Endothelial cell of umbilical vein (primary cell): ENCODE measurements at places on chromosomes 5 and 9. TPM values are rescaled to one million over a fixed set of nuclear protein-coding genes. Genes with fewer than 3 reads are reported as not detected.

DNA sequence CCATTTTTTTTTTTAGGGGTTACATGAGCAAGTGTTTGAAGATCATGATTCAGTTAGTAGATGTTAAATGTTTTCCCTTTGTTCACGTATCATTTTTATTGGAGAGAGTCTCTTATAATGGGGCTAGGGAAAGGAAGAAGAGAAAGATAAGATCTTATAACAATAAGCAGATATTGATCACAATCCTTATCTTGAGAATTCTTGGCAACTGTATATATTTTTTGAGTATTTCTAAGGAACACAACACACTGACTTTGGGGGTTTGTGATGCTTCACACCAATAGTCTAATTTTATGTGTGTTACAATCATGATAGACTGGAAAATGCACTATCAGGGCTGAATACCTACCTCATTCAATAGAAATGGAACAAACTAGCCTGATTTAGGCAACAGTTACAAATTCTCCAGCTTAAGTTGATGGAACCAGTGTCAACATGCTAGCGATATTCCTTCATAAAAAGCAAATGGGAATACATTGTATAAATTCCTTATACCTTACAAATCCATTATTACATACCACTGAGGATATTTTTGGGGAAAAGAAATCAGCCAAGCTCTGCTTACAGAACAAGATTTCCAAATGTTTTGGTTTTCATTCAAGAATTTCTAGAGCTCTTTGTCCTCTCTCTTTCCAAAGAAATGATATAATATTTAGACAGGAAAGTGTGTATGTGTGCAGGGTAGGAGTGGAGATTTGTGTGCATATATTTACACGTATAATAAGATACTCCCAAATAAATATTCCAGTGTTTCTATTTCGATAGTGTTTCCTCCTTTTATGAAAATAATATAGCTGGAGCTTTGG, 41.5 kb downstream of the SVEP1 start:
- H3K4me1 ChIP-seq: no peaks in the 10 kb centered on the region
- no peaks in the 10 kb centered on the region for H3K27me3 ChIP-seq
- no peak for DNase-seq
- H3K4me3 ChIP-seq: no peak overlapping the region

DNA sequence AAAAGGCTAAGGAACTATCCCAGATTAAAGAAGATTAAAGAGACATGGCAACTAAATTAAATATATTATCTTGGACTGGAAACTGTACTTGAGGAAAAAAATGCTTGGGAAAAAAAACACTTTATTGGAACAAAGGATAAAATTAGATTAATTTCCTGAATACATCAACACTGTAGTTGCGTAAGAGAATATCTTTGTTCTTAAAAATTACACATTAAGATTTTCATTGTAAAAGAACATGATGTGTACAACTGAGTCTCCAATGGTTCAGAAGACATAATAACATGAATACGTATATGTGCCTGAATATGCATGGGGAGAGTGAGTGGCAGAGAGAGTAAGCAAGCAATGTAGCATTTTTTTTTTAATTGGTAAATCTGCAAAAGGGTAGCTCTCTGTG, 2.8 kb downstream of the AP3B1 start:
- H3K36me3 ChIP-seq: no peaks in the 10 kb centered on the region
- DNase-seq: no peak
- H3K27ac ChIP-seq: no peak overlapping the region
- peaks cover 31% of the 10 kb centered on the region for H3K4me1 ChIP-seq
- no peak overlapping the region for H3K4me3 ChIP-seq

DNA sequence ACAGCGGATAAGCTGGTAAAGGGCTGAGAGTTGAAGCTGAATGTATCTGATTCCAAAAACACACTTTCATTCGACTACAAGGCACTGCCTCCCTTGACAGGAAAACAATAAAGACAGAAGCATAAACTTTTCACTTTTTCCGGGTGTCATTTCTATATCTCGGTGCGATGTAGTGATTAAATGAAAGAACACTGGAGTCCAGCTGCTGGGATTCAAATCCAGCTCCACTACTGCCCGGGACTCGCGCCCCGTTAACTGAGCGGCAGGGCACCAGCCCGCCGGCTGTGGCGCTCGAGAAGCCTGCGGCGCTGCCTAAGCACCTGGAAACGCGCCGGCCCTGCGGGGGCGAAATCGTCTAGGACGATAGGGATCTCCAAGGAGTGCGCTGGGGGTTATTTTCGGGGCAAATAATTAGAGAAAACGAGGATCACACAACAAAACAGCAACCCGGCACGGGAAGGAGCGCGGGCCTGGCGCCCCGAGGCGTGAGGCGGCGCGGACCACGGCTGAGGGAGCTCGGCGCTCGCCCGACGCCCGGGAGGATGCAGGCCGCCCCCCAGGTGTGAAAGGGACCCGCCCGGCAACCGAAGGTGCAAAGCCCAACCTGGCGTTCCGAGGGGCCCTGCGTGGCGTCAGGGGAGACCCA, 837 bp downstream of the UIMC1 start:
- peaks cover 16% of the 10 kb centered on the region for H3K4me1 ChIP-seq
- peak overlapping the region; percentile 77 for H3K4me3 ChIP-seq
- H3K27me3 ChIP-seq: no peaks in the 10 kb centered on the region
- H3K27ac ChIP-seq: peak overlapping the region; percentile 73
- no peaks in the 10 kb centered on the region for H3K36me3 ChIP-seq
- DNase-seq: peak; percentile 79

DNA sequence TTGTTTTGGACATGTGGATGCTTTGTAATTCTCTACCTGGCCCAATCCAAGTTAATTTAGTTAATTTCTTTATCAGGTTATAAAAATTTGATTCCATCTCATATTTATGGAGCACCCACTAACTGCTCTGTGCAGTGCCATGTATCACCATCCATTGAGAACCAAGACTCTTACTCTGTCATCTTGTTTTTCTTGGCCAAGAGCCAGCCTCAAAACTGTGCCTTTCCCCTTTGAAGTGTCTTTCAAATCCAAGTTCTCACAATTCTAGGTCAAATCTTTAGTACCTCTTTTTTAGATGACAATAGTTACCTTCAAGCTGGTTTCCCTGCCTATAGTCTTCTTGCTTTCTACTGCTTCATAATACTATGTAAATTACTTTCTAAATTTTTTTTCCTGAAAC, 3.2 kb downstream of the COMMD10 start:
- peaks cover 9% of the 10 kb centered on the region for H3K36me3 ChIP-seq
- peaks cover 11% of the 10 kb centered on the region for H3K4me1 ChIP-seq
- no peak overlapping the region for H3K4me3 ChIP-seq
- no peak for DNase-seq
- no peak overlapping the region for H3K27ac ChIP-seq

The ACTBL2 gene
- polyA plus RNA-seq: 0.03 and 0.08 TPM in 2 replicates

The HCN1 gene
- polyA plus RNA-seq: not detected in 2 replicates

GRCh38 chr5:158267228-158267627, 408.3 kb upstream of the CLINT1 start:
- H3K27ac ChIP-seq: no peak overlapping the region
- no peaks in the 10 kb centered on the region for H3K27me3 ChIP-seq
- no peaks in the 10 kb centered on the region for H3K36me3 ChIP-seq
- no peak for DNase-seq
- no peak overlapping the region for H3K4me3 ChIP-seq
- no peaks in the 10 kb centered on the region for H3K4me1 ChIP-seq

DNA sequence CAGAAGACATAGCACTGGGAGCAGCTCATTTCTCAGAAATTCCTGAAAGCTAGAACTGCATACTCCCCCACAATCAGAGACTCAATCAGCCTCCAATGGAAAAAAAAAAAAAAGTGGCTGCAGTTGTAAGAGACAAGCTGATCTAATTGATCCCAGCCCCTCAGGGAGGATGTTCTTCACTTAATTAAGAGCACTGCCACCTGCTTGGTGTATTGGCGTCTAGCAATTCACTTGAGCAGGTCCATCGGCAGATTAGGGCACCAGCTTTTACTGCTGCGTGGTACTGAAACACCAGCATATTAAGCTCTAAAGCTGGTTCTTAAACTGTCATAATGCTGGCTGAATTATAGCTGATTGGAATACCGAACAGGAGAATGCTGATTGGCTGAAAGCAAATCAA, 1890.1 kb upstream of the WWC1 start:
- H3K4me1 ChIP-seq: no peaks in the 10 kb centered on the region
- H3K27ac ChIP-seq: no peak overlapping the region
- H3K4me3 ChIP-seq: no peak overlapping the region
- no peaks in the 10 kb centered on the region for H3K27me3 ChIP-seq
- H3K36me3 ChIP-seq: no peaks in the 10 kb centered on the region

DNA sequence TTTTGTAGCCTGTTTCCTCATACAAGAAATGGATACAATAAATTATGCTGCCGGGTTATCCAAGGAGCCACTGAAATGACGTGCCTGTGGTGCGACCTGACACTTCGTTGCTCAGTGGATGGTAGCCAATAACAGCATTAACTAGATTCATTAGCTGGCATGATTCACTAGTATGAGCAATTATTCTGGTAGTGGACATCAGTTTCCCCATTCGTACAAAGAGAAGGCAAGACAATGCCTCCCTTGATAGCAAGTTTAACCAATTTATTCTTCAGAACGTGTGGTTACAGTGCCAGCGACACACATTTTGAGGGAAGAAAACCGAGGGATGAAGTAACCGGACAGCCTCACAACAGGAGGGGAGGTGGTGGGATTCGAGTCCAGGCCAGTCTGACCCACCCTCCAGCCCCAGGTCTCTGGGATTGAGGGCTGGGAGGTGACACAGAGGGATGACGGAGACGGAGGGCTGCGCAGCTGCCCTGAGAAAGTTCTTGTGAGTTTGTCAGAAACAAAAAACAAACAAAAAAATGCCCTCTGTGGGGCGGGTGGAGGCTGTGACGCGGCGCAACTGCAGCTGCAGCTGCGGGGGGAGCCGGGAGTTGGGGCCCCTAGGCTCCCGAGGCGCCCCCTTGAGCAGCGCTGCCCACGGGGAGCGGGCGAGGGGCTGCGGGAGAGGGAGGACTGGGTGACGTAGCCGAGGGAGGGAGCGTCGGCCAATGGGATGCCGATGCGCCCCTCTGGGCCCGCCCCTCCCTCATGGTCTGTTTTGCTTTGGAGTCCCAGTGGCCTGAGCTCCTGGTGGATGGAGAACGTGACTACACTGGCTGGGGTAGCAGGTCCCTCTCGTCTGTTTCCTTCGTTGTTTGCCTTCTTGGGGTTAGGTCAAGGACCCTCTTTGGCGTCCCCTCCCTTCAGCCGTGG, 10.9 kb downstream of the LHX2 start:
- no peak for DNase-seq
- no peaks in the 10 kb centered on the region for H3K4me1 ChIP-seq
- peaks cover 70% of the 10 kb centered on the region for H3K27me3 ChIP-seq
- no peak overlapping the region for H3K27ac ChIP-seq
- no peak overlapping the region for H3K4me3 ChIP-seq

DNA sequence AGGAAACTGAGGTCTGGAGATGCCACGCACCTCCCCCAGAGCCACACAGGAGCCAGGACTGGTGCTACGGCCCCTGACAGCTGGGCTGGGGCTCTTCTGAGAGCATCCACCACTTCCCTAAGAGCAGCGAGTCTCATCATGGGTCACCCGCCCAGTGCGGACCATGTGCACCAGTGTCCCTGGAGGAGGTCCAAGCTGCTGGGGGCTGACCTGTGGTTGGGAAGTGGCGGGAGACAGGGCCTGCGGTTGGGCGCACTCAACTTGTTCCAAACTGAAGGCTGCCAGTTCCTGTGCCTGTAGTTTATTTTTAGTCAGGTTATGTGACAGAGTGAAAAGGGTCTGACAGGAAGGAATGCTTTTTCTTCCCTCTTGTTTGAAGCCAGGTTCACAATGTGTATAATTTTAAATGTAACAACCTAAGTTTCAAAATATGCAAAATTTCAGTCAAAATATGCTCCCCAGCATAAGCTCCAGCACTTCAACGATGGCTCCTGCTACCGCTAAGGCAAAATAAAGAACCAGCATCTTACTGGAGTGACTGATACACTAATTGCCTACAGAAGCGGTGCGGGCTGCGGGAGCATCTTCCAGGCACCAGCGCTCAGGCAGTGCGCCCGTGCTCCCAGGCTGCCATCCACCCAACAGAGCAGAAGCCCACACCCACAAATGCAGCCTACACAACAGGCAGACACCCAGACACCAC, 14.8 kb downstream of the BARHL1 start:
- H3K27ac ChIP-seq: no peak overlapping the region
- no peaks in the 10 kb centered on the region for H3K36me3 ChIP-seq
- no peak for DNase-seq
- H3K4me1 ChIP-seq: no peaks in the 10 kb centered on the region

GRCh38 chr5:145378226-145378625, 456.9 kb downstream of the PRELID2 start:
- no peak overlapping the region for H3K27ac ChIP-seq
- no peaks in the 10 kb centered on the region for H3K36me3 ChIP-seq
- DNase-seq: no peak
- H3K4me3 ChIP-seq: no peak overlapping the region
- no peaks in the 10 kb centered on the region for H3K4me1 ChIP-seq

The TAS2R1 gene
- polyA plus RNA-seq: not detected in 2 replicates

GRCh38 chr5:10480237-10480985, 38.7 kb downstream of the ROPN1L start:
- H3K36me3 ChIP-seq: no peaks in the 10 kb centered on the region
- H3K4me1 ChIP-seq: no peaks in the 10 kb centered on the region
- DNase-seq: no peak
- peaks cover 4% of the 10 kb centered on the region for H3K27me3 ChIP-seq
- no peak overlapping the region for H3K27ac ChIP-seq

GRCh38 chr9:16884373-16884772, 13.9 kb upstream of the BNC2 start:
- H3K36me3 ChIP-seq: no peaks in the 10 kb centered on the region
- DNase-seq: no peak
- H3K27me3 ChIP-seq: no peaks in the 10 kb centered on the region

DNA sequence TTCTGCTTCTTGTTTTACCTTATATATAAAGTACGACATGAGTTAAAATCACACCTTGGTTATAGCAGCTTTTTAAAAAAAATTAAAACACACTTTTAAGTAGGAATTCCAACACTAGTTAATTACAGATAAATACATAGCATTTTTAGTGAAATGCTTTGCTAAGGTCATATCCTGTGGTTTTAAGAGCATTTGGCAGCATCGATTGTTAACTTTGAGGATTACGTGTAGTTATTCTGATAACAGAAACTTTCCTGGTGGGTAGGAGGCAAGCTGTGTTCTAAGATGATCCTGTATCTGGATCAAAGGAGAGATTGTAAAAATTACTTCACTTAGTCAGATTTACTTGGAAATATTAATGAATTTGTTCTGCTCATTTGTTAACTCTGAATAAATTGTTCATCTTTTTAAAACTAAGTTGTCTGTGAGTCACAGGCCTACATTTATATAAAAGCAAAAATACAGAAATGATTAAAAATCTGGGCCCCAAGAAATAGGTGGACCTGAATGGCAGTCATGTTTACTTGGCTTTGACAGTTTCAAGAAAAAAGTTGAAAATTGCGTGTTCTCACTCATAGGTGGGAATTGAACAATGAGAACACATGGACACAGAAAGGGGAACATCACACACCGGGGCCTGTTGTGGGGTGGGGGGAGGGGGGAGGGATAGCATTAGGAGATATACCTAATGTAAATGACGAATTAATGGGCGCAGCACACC, 58.3 kb downstream of the TRIO start:
- H3K4me3 ChIP-seq: no peak overlapping the region
- no peaks in the 10 kb centered on the region for H3K27me3 ChIP-seq
- H3K27ac ChIP-seq: peak overlapping the region; percentile 87
- peak; percentile 83 for DNase-seq
